ENCODE measurements at places on chromosomes 2 and 18.
A peak's percentile ranks its signal among the peaks of the same experiment; 100 is the strongest.

- no peak for DNase-seq
Measured at GRCh38 chr2:239522002-239522739, 121.4 kb upstream of the HDAC4 start.

DNA sequence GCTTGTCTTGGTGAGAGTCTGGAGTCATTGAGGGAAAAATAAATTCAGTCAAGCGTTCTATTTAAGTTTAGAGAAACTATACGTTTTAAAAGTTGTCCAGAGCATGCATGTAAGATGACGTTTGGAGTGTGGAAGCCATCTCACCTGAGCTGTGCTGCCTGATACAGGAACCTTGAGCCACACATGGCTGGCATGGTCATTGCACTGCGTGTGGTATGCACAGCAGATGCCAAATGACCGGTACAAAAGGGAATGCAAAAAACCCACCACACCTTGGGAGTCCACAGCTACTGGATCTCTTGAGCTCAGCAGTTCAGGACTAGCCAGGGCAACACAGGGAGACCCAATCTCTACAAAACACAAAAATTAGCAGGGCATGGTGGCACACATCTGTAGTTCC is 4.3 kb downstream of the MZT2B start:
- no peak for DNase-seq

- DNase-seq: no peak
Measured at GRCh38 chr2:134479696-134480330, 225.9 kb downstream of the MGAT5 start.

DNA sequence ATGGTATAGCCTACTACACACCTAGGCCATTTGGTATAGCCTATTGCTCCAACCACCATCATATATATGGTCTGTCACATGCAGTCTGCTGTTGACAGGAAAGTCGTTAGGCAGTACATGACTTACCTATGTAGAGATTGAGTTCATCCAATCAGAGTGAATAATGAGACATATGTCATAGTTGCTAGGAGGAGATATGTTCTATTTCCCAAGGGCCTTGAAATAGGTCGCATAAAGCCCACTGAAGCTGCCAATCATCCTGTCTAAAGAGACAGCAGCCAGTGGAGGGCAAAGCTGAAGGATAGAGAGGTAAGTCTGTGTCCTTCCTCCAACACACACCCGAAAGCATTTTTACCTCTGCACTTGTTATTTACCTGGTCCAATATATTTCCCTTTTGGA is 263.4 kb downstream of the PTPRM start:
- no peak for DNase-seq

- no peak for DNase-seq
Measured at GRCh38 chr2:123993728-123994323, 31.3 kb upstream of the CNTNAP5 start.

DNA sequence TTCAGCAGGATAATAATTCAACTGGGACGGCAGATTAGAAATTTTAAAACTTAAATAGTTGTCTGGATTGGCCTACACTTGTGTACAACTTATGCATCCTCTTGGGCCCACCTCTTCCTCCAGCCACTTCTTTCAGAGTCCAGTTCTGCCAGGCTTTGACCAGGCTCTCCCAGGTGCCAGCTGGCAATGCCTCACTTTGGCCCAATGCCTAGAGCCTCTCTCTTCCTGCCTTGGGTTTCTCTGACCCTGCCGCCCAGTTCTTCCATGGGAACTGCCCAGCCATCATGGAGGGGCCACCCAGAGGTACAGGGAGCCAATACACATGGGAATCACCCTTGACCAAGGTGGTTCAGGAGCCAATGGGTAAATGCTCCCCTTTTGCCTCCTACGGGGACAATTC is 135.5 kb downstream of the IRS1 start:
- no peak for DNase-seq

GRCh38 chr2:60297296-60298005 is 256.0 kb downstream of the BCL11A start:
- DNase-seq: no peak

GRCh38 chr2:173101687-173102086 is 26.0 kb downstream of the MAP3K20 start:
- no peak for DNase-seq

- DNase-seq: no peak
Measured at GRCh38 chr2:182642328-182642727, 73.7 kb upstream of the DNAJC10 start.

DNA sequence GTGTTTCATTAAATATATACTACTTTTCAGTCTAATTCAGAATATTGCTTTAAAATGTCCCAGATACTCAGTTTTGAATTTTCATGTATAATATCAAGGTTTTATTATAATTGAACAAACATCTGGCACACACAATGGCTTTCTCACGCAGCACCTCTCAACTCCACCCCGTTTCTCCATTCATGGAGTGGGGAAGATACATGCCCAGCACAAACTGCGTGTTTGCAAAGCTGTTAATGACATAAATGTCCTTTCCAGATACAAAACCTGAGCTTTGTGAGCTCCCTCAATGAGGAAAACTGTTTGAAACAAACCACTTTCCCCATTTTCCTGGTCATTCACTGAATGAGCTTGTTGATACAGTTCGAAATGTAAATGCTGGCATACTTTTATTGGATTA is 150.3 kb upstream of the RASGRP3 start:
- no peak for DNase-seq

DNA sequence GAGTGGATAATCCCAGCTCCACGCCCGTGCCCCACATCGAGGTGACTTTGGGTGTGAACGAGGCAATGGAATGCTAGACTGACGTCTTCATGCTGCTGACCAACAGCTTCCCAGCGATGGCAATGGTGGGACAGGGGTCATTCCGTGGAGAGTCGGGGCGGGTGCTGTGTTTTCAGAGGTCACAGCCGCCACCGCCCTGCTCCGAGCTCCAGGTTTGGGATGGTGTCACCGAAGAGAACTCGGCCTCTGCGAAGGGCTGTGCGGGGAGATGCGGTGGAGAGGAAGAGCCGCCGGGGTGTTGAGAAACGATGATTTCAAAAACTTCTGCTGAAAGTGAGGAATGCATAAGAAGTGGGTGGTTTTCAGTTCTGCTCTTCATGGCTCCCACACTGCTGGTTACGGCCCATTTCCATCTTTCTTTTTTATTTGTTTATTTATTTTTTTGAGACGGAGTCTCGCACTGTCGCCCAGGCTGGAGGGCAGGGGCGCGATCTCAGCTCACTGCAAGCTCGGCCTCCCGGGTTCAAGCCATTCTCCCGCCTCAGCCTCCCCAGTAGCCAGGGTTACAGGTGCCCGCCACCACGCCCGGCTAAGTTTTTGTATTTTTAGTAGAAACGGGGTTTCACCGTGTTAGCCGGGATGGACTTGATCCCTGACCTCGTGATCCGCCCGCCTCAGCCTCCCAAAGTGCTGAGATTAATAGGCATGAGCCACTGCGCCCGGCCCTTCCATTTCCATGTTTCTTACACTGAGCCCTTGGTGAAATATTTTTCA is 142.6 kb downstream of the RTP5 start:
- DNase-seq: no peak

GRCh38 chr18:52700816-52701215 is 360.8 kb downstream of the DCC start:
- no peak for DNase-seq

GRCh38 chr18:47756364-47757016 is 174.0 kb downstream of the SMAD2 start:
- DNase-seq: peak; percentile 33

DNA sequence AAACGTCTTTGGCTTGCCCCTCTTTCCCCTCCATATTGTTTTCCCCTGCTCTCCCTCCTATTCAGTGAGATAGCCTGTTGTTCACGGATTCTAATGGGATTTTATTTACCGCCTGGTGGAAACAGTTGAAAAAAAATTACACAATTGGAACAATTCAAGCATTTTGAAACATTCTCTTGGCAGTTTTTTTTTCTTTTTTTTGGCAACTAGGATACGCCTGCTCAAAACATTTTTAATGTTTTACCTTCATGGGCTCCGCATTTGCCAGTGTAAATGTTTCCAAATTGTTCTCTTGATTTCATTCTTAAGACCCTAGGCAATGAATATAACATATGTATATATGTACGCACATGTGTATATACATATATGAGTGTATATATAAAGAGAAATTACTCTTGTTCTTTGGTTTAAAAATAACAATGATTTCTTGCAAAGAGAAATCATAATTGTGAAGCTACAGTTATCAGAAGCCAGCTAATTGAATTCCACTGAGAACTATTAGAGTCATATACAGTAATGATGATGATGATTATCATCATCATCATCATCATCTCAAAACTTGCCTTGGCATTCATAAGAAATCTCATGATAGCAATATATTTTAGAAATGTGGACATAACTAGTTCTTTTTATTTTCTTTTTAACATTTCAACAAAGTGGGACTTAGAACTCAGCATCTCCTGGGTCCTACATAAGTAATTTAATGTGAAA is 146.7 kb downstream of the LTBP1 start:
- DNase-seq: no peak

DNA sequence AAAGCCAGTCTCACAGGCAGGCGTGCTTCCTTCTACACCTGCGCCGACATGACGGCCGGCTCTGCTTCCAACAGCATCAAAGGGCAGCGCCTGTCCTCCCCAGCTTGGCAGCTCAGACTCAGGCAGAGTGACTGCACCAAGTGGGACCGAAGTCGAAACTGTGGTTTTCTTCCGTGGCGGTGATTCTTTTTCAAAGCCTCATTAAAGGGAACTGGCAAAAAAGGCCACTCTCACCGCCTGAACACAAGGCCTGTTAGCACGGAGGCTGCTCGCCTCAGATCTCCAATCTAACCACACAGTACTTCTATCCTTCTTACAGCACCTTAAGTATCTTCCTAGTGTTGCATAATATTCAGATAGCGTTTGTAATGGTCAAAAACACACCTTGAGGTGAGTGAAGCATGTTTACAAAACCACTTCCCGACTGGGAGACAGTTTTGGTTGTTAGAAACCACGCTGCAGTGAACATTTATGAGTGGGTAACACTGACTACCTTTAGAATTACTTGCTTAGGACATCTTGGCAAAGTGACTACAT is 236.4 kb downstream of the HDAC4 start:
- no peak for DNase-seq

GRCh38 chr18:21164548-21165095 is 53.0 kb upstream of the ROCK1 start:
- DNase-seq: no peak

GRCh38 chr2:192146069-192147015 is 48.4 kb downstream of the TMEFF2 start:
- no peak for DNase-seq

- DNase-seq: no peak
Measured at GRCh38 chr18:26840965-26841364, 24.5 kb downstream of the AQP4 start.

DNA sequence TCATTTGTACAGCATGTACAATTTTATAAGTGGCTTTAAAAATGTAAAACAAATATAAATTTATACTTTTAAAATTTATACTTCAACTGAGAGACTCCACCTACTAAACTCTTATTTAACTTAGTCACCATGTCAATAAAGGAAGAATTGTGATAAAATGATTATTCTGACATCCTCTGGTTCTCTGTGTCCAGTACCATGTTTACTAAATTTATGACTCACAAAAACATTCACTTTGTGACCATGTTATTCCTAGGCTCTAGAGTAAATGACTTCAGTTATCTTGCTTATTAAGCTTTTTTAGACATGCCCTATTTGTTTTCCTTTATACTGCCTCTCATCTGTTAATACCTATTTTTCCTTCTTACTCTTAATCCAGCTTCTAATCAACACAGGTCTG is 959.6 kb upstream of the SLC39A10 start:
- DNase-seq: no peak

DNA sequence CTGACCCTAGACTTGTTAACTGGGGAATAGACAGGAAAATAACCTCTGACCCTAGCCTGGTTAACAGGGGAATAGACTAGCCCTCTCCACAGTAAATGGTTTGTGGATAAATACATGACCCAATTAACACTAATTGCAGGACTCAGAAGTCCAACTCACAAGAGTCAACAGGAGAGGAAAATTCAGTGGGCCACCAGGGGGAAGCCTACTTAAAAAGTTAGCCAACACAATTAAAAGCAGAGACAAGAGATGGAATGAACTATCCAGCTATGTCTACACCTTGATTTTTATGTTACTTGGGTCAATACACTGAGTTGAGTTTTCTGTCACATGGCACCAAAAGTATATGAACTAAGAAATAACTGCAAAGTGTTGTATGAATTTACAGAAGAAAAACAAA is 158.8 kb upstream of the SLC39A10 start:
- peak; percentile 16 for DNase-seq

- DNase-seq: no peak
Measured at GRCh38 chr2:33477473-33478468, 1.3 kb downstream of the RASGRP3 start.

- DNase-seq: no peak
Measured at GRCh38 chr2:1759611-1759930, 15.3 kb upstream of the PXDN start.

- DNase-seq: no peak
Measured at GRCh38 chr2:14634489-14635390, 2.2 kb downstream of the LRATD1 start.

GRCh38 chr2:100844514-100844913 is 24.6 kb downstream of the NPAS2 start:
- DNase-seq: no peak

DNA sequence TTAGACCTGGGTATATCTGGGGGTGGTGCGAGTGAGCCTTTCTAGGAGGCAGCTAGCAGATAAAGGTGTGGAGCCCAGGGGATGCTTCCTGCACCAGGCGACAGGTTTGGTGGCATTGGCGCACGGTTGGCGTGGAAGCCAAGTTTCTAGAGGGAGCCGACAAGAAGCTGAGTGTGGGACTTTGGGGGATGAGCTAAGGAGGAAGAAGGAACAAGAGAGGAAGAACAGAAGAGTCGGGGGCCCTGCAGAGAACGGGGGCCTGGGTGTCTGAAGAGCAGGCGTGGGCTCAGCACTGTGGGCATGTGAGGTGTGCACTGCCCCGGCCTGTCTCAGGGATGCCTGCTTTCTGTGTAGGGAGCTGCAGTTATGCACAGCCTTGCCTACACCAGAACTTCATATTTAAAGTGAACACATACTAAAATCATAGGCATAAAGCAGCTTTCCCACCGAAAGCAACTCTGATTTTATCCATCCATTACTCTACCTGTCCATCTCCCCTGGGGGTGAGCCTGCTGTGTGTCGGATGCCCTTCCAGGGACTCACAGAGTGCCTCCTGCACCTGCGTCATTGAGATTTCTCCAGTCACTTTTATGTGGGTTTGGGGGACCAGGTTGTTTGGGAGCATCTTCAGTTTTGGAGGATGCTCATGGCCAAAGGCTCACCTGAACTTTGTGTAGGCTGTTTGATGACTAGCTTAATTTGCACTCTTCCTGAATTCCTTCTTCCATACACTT is 149.7 kb downstream of the LDLRAD4 start:
- no peak for DNase-seq

DNA sequence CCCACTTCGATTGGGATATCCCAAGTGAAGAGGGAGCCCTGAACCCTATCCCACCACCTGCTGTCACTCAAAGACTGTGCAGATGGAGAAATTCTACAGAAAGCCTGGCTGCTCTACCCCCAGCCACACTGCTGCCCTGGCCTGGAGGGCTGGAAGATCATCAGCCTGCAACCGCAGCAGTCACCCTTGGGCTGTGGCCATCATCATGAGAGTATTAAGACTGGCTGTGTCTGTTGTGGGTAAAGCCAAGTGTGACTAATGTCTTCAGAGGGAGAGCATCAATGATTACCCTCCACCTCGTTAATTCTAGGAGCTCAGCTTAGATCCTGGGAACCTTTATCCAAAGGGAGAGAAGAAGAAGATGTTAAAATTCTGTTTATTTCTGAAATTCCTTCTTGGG is 221.5 kb downstream of the TFCP2L1 start:
- DNase-seq: no peak

- DNase-seq: no peak
Measured at GRCh38 chr2:46273225-46273863, 23.9 kb upstream of the EPAS1 start.

GRCh38 chr2:56117764-56118163 is 66.0 kb upstream of the CCDC85A start:
- no peak for DNase-seq

- no peak for DNase-seq
Measured at GRCh38 chr2:110707386-110707965, 24.9 kb upstream of the ACOXL start.
